ENCODE measurements at places on chromosomes 4 and X.

GRCh38 chr4:58590722-58591121 is 1480.5 kb upstream of the IGFBP7 start:
- DNase-seq = no peak

DNA sequence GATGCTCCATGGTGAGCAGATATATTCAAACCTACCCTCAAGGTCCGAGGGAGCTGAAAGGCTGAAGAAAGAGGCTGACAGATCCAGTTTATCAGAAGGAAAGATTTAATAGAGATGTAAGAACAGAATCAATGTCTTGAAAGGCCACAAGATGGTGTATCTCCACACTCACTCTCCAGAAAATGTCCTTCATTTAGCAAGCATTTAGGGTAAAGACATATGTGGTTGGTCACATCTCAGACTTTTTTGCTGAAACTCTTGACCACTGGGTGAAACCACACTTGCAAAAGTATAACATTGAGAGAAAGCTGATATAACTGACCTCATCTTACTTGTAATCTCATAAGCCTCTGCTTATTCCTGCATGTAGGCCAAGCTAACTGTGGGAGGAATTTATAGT is 745.8 kb upstream of the GALNTL6 start:
- no peak for DNase-seq

DNA sequence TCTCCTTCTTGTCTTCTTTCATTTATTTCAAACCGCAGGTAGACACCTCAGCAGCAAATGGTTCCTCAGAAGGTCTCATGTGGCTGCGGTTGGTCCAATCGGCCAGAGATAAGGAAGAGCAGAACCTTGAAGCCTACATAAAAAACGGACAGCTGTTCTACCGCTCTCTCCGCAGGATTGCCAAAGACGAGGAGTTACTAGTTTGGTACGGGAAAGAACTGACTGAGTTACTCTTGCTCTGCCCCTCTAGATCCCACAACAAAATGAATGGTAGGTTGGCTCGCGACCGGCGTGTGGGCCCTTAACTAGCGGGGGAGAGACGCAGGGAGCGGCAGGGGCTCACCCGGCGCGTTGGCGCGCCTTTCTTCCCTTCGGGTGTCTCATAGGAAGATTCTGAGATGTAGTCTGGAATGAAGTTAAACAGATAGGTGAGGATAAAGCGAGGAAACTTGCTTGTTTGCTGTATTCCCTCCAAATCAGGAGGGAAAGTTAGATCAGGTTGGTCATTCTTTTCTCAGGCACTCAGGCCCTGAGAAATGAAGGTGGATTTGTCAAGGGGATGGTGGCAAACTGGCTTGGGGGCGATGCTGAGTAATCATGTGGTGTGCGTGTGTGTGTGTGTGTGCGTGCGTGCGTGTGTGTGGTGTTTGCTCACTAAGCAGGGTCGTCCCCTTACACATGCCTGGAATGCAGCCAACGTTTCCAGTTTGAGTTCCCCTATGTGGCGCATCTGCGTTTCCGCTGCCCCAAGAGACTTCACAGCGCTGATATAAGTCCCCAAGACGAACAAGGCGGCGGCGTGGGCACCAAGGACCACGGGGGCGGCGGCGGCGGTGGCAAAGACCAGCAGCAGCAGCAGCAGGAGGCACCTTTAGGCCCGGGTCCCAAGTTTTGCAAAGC is 4.2 kb downstream of the PRDM8 start:
- DNase-seq = peak; percentile 71

DNA sequence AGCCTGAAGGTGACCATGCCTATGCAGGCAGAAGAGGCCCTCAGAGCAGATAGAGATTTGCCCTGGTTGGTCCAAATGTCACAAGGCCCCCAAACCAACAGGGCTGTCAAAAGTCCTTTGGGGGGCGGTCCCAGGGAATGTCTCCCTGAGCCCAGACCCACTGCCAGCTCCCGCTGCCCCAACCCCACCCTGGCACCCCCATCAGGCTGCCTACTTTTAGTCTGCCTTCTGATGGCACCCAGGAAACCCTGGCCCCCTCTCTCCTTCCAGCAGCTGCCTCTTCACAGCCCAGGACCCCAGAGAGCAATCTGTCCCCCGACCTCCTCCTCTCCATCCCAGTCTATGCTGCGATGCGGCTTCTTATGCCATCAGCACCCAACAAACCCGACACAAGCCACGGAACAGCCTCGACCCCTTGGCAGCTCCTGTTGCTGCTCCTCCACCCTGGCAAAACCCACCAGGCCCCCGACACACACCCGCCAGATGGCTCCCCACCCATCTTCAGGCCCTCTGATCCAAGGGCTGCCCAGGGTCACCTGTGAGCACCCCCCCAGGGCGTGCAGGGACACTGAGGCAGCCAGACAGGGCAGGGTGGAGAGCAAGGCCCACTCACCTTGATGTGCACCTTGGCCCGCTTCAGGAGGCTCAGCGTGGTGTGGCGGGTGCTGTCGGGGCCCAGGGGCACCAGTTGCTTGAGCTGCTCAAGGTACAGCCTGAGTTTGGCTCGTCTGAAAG is 9.9 kb downstream of the MXD4 start:
- no peak for DNase-seq

GRCh38 chr4:67055319-67055718 is 490.0 kb downstream of the CENPC start:
- DNase-seq = no peak

DNA sequence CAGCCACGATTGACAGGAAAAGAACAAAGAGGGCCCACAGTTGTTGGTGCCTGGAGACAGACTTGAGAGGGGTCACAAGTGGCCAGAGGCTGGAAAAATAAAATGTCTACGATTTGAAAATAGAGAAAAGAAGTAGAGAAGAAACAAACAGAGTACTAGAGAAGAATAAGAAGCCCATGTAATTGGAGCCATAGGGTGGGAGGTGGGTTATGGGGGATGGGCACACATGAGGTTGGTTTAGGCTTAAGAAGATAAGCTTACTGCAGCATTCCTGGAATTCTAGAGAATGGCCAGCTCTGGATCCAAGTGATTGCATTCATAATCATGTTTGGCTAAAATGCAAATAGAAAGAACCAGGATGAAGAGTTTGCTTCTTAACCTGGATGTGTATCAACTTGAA is 210.7 kb downstream of the MAML3 start:
- DNase-seq = no peak

GRCh38 chr4:134885436-134885835 is 683.8 kb upstream of the PABPC4L start:
- no peak for DNase-seq

GRCh38 chrX:41148553-41148952 is 63.3 kb downstream of the USP9X start:
- DNase-seq = no peak

- no peak for DNase-seq
These were observed 113.6 kb upstream of the CBLL2 start for GRCh38 chrX:22159071-22159470.

DNA sequence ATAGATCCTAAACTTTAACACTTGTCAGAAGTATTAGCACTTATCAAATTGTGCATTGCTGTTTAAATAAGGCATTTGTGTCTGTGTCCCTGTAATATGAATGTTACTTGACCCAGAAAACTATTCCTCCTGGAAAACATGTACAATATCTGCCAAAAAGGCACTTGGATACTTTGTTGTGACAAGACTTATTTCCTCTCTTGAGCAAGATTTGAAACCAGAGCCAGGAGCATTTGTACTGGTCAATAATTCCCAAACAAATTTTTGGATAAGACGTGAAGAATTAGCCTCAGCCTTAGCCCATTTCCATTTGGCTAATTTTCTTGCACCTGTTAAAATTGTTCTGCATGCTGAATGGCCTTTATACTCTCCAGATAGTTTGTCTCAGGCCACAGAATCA is 176.3 kb upstream of the GK2 start:
- no peak for DNase-seq

- no peak for DNase-seq
These were observed 137.5 kb downstream of the MAGEB17 start for GRCh38 chrX:16304751-16305150.

DNA sequence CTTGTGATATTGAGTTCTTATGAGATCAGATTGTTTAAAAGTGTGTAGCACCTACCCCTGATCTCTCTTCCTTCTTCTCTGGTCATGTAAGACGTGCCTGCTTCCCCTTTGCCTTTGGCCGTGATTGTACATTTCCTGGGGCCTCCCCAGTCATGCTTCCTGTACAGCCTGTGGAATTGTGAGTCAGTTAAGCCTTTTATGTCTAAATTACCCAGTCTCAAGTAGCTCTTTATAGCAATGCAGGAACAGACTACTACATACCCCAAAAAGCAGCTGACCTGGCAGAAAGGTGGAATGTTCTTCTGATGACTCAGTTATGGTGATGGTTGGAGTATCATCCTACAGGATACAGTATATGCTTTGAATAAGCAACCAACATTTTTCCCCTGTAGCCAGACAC is 11.4 kb upstream of the MCUB start:
- peak; percentile 10 for DNase-seq

DNA sequence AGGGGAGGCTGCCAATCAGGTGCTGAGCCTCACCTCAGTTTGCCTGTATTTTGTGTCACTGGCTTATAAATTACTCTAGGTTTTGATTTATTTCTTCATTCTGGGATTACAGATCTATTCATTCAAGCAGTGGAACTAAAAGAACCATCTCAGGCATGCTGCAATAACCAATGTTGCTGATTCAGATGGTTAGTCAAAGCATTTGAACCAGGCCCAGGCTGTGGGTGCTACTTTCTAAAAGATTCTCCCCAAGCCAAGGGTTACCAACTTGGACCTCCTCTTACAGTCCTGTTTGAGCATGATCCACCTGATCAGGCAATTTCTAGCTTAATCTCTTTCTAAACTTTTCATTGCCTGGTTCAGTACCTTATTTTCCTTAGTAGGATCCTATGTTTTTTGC is 67.2 kb downstream of the TMEM131L start:
- DNase-seq = no peak

GRCh38 chr4:186900232-186900900 is 176.7 kb upstream of the FAT1 start:
- no peak for DNase-seq

GRCh38 chr4:153471698-153472093 is 5.5 kb downstream of the TMEM131L start:
- DNase-seq = peak; percentile 78

GRCh38 chrX:38539748-38540147 is 21.6 kb upstream of the TSPAN7 start:
- DNase-seq = no peak

DNA sequence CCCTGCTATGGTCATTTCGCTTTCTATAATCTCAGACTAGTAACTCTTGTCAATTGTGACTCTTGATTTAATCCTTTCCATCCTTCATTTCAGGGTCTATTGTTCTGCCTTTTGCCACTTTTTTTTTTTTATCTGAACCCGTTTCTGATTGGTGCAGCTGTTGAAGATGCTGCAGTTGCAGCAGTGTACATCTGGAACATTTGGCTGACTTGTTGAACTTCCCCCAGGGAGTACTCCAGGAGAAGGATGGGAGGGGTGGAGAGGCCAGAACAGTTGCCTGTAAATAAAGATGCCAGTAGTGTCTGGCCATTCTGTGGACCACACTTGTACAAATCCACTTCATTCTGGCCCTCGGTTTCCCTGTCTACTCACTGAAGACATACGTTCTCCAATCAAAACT is 1.0 kb upstream of the EDA start:
- DNase-seq = no peak

DNA sequence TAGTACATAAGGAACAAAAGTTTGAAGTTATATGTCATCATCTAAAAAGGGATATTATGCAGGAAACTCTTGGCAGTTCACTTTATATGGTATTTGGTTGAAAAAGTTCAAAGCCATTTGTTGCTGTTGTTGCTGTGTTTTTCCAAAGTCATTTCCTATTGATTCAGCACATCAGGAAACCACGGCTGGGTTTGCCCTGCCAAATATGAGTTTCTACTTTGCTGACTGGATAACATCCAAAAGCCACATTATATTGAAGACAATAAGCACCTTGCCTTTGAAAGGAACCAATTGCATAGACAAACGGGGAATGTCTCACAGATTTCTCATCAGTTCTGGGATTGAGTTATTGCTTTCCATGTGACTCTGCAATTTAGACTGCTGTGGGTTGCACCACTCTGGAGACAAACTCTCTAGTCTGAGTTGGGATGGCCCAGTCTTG is 206.1 kb downstream of the SLC39A8 start:
- no peak for DNase-seq

GRCh38 chr4:109067508-109068235 is 234.8 kb downstream of the COL25A1 start:
- no peak for DNase-seq

DNA sequence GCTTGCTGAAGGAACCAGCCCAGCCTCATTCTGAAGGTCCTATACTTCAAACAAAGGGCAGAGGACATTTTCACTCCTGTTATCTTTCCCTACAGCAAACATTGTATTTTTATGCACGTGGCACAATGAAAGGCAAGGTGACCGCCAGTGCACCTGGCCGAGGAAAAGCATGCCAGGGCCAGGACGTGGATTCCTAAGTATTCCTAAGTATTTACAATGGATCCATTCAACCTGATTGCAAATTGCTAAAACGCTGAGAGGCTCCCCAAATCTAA is 127.9 kb upstream of the FTHL17 start:
- DNase-seq = no peak

GRCh38 chr4:172985552-172985951 is 183.1 kb upstream of the GALNT7 start:
- no peak for DNase-seq

DNA sequence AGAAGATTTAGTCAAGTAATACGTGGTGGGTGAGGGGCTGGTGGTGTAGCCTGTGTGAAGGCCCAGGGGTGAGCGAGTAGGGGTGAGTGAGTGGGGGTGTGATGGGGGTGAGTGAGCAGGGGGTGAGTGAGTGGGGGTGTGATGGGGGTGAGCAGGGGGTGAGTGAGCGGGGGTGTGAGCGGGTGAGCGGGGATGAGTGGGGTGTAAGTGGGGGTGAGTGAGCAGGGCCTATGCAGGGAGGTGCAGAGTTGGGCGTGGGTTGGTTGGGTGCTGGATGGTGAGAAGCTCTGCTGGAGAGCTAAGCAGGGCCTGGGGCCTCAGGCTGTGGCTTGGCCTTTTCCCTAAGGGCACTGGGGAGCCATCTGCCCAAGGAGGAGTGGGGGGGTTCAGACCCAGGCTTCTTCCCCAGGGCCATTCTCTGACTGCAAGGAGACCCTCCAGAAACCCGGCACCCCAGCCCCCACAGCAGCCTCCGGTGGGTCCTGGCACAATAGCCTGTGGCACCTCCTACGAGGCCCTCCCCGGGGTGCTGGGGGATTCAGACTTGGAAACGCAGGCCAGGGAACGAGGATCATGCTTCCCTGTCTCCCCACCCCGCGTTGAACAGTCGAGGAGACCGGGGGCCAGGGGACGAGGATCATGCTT is 30.4 kb downstream of the SH3TC1 start:
- DNase-seq = no peak

DNA sequence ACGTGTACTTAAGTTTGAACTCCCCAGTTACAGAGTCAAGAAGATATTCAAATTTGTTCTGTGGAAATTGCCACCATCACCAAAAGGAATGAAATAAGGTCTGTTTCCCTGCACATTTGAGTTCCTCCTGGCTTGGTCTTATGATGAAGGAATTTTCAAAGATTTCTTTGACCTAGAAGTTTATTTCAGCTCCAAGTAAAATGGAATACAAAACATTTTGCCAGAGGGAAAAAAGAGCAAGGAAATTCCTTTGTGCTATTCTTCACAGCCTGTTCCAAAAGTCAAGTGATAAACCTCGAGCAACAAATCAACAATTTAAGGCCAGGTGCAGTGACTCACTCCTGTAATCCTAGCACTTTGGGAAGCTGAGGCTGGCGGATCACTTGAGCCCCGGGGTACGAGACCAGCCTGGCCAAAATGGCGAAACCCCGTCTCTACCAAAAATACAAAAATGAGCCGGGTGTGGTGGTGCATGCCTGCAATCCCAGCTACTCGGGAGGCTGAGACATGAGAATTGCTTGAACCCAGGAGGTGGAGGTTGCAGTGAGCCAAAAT is 3.4 kb downstream of the NKRF start:
- DNase-seq = no peak

GRCh38 chr4:121358473-121358872 is 22.3 kb downstream of the QRFPR start:
- DNase-seq = no peak

All from CD4-positive, alpha-beta T cell treated with Interleukin-21 for 1 hour (primary cell).